Activated CD8-positive, alpha-beta memory T cell treated with anti-CD3 and anti-CD28 coated beads for 4 hours (primary cell): ENCODE measurements at places on chromosomes 2 and 18.

GRCh38 chr2:144826105-144826504 is 306.2 kb upstream of the ZEB2 start:
- no peak for DNase-seq

DNA sequence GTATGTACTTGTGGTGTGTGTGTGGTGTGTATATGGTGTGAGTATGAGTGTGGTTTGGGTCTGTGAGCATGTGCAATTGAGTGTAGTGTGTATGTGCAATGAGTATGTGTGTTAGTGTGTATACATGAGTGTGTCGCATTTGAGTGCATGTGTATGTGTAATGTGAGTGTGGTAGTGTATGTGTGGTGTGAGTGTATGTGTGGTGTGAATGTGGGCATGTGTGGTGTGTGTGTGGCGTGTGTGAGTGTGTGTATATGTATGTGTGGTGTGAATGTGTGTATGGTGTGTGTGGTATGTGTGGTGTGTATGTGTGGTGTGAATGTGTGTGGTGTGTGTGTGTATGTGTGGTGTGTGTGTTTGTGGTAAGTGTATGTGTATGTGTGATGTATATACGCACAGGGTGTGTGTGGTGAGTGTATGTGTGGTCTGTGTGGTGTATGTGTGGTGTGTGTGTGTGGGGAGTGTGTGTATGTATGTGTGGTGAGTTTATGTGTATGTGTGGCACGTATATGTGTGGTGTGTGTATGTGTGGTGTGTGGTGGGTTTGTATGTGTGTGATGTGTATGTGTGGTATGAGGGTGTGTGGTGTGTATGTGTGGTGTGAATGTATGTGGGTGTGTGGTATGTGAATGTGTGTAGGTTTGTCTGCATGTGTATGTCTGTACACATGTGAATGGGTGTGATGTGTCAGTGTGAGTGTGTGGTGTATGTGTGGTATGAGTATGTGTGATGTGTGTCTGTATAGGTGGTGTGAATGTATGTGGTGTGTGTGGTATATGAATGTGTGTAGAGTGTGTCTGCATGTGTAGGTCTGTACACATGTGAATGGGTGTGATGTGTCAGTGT is 123.4 kb downstream of the DOCK10 start:
- no peak for DNase-seq

DNA sequence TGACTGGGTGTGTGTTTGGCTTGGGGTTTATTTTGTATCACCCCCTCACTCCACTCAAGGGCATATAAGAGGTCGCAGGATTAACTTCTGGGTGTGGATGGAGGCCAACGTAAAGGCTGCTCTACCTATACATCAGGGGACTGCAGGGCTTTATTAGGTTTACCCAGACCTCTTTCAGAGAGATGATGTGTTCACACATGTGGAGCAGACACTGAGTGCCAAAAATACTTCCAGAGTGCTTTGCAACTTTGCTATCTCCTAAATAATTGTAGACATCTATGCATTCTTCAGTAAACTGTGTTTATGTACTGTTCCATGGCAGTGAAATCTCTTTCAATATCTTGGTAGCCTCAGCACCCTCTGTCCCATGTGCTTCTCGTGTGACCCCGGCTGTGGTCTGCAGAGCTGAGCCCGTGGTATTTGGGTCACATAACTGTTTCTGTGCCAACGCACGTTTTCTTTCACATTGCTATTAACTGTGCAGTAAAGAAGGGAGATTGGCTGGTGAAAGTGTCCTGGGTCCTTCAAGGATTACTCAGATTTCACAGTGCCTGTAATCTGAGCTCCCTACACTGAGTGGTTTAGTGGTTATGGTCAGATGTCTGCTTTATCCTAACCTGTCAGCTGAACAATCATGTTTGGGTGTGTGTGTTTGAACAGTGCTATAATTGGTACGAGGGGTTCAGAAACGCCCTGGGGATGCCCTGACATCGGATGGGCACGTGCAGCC is 208.1 kb downstream of the VAPA start:
- DNase-seq = no peak

- no peak for DNase-seq
These were observed 2.6 kb upstream of the ACAA2 start for GRCh38 chr18:49815927-49816326.

GRCh38 chr2:196759378-196759706 is 40.1 kb downstream of the GTF3C3 start:
- DNase-seq = no peak

GRCh38 chr2:46763861-46764260 is 151.7 kb downstream of the MCFD2 start:
- no peak for DNase-seq

GRCh38 chr2:55906993-55907392 is 16.6 kb downstream of the EFEMP1 start:
- DNase-seq = no peak

GRCh38 chr2:8080063-8080462 is 601.8 kb upstream of the ID2 start:
- no peak for DNase-seq

- no peak for DNase-seq
These were observed 77.0 kb upstream of the UBXN4 start for GRCh38 chr2:135664623-135665068.

DNA sequence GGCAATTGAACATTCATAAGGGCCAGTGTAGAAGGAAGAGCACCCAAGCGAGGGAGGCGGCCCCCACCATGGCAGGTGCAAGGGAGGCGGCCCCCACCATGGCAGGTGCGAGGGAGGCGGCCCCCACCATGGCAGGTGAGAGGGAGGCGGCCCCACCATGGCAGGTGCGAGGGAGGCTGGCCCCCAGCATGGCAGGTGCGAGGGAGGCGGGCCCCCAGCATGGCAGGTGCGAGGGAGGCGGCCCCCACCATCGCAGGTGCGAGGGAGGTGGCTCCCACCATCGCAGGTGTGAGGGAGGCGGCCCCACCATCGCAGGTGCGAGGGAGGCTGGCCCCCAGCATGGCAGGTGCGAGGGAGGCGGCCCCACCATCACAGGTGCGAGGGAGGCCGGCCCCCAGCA is 24.7 kb upstream of the GPC1 start:
- no peak for DNase-seq

GRCh38 chr2:159065313-159065712 is 96.9 kb downstream of the TANC1 start:
- DNase-seq = no peak

DNA sequence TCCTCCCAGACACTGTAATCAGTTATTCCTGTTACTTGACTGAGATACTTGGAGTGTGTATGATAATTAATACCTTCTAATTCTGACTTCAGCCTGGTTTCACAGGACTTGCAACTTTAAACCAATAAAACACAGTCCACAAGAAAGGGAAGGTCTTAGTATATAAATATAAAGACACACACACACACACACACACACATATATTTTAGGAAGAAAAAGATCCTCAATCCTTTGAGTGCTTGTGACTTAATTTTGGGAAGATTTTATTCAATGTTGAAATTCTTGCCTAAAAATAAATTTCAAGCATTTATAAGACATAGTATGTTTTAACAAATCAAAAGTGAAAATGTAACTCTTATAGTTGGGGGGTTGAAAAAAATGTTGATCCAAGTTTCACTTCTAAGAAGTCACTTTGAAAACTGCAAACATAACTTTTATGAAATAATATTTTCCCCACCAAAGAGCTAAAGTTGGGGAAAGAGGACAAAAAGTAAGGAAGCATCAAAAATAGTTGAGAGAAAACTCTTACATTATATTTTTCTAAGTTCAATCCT is 824 bp upstream of the VPS54 start:
- DNase-seq = no peak

GRCh38 chr2:1692342-1692741 is 52.0 kb downstream of the PXDN start:
- no peak for DNase-seq

DNA sequence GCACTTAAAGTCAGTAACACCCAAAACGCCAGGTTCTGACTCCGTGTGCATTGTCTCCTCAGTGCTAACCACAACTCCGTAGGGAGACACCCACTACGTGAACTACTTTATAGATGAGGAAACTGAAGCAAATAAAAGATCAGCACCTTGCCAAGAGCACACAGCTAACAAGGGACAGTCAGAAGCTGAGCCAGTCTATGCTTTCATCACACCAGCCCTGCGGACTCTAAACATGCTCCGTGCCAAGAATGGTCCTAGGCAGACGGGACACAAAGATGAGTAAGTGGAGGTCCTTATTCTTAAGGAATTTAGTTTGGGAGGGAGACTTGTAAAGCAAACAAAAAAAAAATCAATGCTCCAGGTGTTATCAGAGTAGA is 9.6 kb downstream of the MBOAT2 start:
- DNase-seq = no peak

DNA sequence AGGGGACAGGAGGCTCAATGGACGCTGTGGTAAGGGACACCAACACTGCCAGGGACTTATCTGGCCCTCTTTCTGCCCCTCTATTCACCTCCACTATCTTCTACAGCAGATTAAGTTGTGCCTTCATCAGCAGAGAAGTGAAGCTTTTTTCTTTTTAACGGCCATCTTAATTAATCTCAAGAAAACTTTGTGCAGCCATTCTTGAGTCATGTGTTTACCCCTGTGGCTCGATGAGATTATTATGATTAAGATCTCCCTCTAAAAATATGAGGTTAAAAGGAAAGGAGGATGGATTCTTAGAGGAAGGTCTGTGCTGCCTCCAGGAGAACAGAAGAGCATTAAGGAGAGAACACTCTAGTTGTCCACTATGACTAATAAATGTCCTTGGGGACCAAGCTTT is 32.4 kb upstream of the DSC1 start:
- no peak for DNase-seq

- DNase-seq = no peak
These were observed 12.4 kb downstream of the HS6ST1 start for GRCh38 chr2:128306081-128306930.

DNA sequence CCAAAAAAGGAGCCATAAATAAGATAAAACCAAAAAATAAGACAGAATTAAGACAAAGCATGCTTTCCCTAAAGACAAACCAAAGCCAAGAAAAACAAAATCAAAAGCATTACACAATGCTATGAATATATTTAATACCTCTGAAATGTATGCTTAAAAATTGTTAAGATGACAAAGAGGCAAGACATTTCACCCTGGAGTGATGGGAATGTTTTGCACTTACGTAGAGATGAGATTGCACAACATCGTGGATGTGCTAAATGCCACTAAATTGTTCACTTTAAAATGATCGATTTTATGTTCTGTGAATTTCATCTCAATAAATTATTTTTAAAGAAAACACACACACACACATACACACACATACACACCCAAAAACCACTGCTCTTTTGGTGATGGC is 386.6 kb upstream of the KLHL29 start:
- DNase-seq = no peak

DNA sequence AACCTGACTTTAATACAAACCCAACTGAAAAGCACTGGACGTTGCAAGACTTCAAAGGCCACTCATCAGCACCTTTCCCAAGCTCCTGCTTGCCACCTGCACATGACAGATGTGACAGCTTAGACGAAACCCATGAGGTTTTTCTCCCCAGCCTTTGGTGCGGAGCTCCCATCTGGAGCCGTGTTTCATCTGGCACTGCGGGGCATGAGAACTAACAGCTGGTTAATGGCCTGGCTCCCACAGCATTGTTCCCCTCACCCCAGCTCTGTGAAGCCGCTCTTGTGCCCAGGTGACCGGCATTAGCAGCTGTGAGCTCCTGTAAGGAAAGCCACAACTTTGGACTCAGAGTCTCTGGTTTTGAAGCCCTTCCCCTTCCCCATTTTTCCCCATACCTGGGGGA is 50.9 kb downstream of the GALR1 start:
- no peak for DNase-seq

- no peak for DNase-seq
These were observed 608.3 kb downstream of the GALR1 start for GRCh38 chr18:77857678-77858655.

- no peak for DNase-seq
These were observed 85.4 kb upstream of the TMEM200C start for GRCh38 chr18:5980721-5981120.

DNA sequence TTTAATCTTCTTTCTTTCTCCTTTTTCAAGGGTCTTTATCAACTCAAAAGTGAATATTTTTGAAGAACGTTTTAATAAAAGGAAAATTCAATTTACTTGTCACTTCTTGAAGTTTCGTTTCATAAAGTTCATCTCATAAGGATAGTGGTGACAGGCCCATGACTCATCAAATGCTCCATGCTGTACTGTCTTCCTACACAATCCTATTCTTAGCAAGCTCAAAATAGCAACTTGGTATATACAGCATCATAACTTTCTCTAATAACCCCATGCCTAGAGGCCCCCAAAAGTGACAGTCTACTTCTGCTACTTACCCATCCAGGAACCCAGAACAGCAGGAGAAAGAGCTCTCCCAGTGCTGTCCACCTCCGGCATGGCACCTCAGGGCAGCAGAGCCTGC is 7.7 kb downstream of the FBXO15 start:
- no peak for DNase-seq

DNA sequence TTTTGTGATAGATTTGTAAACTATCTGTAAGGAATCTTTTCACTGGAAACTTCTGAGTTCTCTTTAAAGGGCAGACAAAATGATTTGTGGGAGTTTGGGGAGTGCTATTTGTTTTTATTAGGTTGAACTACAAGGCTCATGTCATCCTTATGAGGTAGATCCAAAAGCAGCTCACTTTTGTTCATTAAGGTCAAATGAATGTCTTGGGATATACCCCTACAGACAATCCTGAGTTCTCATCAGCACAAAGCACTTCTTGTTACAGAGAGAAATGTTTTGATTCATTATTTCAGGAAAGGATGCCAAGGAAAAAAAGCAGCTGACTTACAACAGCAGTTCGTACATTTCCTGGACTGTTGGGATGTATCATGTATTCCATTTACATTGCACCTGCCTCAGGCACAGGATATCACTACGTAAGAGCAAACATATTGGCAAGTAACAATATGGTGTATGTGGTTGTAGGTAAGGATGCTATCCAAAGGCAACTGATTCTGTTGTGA is 68.9 kb downstream of the DCC start:
- DNase-seq = no peak

DNA sequence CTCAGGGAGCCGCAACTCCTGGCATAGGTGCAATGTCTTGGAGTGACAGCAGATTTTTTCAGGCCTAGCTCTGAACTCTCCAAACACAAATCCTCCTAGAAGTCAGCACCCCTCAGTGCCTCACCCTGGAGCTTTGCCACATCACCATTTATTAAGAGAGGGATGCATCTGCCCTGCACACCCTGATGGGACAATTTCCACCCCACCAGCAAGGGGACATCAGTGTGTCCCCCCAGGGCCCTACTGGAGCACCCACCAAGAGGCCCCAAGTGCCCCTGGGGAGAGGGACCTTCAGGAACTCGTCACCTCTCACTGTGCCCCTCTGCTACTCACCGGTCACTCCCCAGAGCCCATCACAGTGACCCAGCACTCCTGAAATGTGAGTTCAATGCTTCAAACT is 144.7 kb downstream of the NDUFA10 start:
- no peak for DNase-seq

GRCh38 chr2:239720361-239721360 is 304.5 kb downstream of the NDUFA10 start:
- no peak for DNase-seq

DNA sequence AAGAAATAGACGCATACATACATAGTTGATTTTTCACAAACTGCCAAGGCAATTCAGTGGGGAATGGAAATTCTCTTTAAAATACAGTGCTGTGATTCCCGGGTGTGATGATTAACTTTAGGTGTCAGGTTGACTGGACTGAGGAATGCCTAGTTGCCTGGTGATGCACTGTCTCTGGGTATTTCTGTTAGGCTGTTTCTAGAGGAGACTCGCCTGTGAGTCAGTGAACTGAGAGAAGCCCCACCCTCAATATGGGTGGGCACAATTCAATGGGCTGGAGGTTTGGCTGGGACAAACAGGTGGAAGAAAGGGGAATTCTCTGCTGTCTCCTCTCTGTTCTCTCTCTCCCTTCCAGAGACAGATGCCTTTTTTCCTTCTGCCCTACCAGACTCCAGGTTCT is 187.6 kb downstream of the ARHGAP28 start:
- DNase-seq = no peak
